ENCODE measurements at places on chromosomes 4 and X.

GRCh38 chrX:10173331-10173900 is 16.6 kb downstream of the CLCN4 start:
- no peak for DNase-seq

DNA sequence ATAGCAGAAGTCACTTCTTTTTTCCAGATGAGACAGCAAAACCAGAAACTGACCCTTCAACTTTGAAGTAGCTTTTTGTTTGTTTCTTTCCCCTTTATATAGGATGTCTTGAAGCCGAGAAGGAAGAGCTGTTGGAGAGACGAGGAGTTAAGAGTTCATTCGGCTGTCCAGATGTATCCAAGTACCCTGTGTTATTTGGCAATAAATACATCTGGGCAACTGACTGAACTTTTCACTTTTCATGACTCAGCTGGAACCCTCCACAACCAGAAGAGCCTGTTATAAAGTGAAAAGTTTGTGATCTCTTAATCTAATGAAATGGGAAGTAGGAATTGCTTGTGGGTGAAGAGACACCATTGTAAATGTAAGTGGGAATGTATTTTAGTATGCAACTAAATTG is 131.2 kb downstream of the HTR2C start:
- DNase-seq = no peak

GRCh38 chr4:5165420-5166369 is 114.4 kb downstream of the STK32B start:
- DNase-seq = no peak

GRCh38 chrX:72100051-72100755 is 31.5 kb downstream of the RTL5 start:
- no peak for DNase-seq

- no peak for DNase-seq
Observed at GRCh38 chr4:4506961-4507360, 34.9 kb downstream of the STX18 start.

- DNase-seq = no peak
Observed at GRCh38 chr4:8472689-8473197, 32.2 kb downstream of the TRMT44 start.

- DNase-seq = no peak
Observed at GRCh38 chrX:141469469-141469868, 115.1 kb downstream of the SPANXA1 start.

Measured in stimulated activated CD8-positive, alpha-beta memory T cell treated with anti-CD3 and anti-CD28 coated beads, Interleukin-7, amount 100 ng/mL, for 48 hours (primary cell).